ENCODE measurements at places on chromosomes 12 and 14.
A peak's percentile ranks its signal among the peaks of the same experiment; 100 is the strongest.

- no peak for DNase-seq
Observed at GRCh38 chr12:111368291-111368787, 556 bp downstream of the PHETA1 start.

GRCh38 chr14:54046250-54046649 lies 89.6 kb upstream of the BMP4 start:
- no peak for DNase-seq

DNA sequence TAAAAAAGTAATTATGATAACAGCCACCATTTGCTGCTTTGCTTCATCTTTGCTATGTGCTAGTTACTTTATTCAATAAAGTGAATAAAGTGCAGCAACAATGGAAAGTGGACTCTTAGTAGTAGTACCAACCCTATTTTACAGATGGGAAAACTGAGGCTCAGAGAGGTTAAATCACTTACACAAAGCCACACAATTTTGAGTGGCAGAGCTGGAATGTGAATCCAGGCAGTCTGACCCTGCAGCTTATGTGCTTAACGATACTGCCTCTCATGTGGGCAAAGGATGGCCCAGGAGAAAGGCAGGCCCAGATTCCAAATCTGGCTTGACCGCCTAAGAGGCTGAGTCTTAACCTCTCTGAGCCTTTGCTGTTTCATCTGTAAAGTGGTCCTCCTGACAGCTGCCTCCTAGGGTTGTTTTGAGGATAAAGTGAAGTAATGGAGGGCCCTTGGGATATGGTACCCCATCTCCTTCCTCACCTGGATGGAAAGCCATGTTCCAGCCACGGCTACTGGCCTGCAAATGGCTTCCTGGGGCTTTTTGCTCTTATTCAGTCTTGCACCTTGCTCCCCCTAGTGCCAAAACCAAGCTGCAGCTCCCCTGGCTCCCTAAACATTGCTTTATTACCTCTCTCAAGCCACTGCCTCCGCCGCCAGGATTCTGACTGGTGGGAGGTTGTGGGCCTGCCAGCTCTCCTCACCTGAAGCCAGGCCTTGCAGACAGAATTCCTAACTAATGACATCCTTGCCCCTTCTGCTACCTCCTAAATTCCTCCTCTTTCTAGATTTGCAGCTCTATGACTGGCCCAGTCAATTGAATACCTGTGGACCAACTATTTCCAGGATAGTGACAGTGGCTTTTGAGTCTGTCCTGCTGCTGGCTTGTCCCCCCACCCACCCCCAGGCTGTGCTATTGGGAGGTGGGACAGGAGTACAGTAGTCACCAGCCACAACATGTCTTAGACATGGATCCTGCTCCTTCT lies 283.3 kb upstream of the PWP1 start:
- peak; percentile 19 for DNase-seq

DNA sequence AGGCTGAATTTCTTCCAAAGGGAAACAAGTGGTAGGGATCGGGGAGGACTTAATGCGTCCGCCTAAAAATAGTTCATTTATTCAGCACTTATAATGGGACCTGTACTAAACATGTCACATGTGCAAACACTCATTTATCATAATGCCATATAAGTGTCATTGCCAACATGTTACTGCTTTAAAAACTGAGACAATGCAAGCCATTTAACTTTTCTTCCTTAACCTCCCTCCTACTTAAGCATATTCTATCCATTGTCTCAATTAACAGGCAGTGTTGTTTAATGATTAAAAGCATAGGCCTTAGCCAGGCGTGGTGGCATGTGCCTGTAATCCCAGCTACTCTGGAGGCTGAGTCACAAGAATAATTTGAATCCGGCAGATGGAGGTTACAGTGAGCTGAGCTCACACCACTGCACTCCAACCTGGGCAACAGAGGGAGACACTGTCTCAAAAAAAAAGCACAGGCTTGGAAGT lies 13.5 kb upstream of the SCFD1 start:
- no peak for DNase-seq

GRCh38 chr14:81211844-81212243 lies 8.9 kb downstream of the GTF2A1 start:
- DNase-seq: no peak

DNA sequence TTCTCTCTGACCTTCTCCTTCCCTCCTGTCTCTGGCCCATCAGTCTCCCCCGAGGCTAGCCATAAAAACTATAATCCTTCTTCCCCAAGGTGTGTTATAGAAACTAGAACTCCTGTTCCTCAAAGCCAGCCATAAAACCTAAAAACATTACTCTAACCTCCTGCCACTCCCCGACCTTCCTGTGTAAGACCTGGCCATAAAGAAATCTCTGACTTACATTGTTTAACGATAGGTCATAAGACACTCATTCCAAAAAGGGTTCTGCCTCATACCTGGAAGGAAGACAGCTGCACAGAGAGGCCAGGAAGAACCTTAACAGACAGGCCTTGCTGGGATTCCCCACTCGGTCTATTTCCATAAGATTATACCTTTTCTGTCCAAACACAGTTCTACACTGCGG lies 70.9 kb upstream of the EEA1 start:
- no peak for DNase-seq
